ENCODE measurements at places on chromosomes 3 and 15. TPM values are rescaled to one million over a fixed set of nuclear protein-coding genes. Genes with fewer than 3 reads are reported as not detected.

- H3K4me3 ChIP-seq: no peak overlapping the region
- H3K27ac ChIP-seq: no peak overlapping the region
- peaks cover 45% of the 10 kb centered on the region for H3K36me3 ChIP-seq
- no peaks in the 10 kb centered on the region for H3K27me3 ChIP-seq
These were observed 52.3 kb downstream of the GRIP2 start for GRCh38 chr3:14487821-14488220.

- no peak overlapping the region for H3K4me3 ChIP-seq
- H3K27ac ChIP-seq: no peak overlapping the region
- peak; percentile 11 for DNase-seq
- H3K36me3 ChIP-seq: no peaks in the 10 kb centered on the region
These were observed 271.5 kb upstream of the DCBLD2 start for GRCh38 chr3:99172736-99173657.

- no peak overlapping the region for H3K4me3 ChIP-seq
- no peak for DNase-seq
- H3K4me1 ChIP-seq: no peaks in the 10 kb centered on the region
- no peak overlapping the region for H3K27ac ChIP-seq
- H3K36me3 ChIP-seq: no peaks in the 10 kb centered on the region
These were observed 71.2 kb upstream of the ITGA11 start for GRCh38 chr15:68503213-68503612.

- no peak overlapping the region for H3K27ac ChIP-seq
- H3K27me3 ChIP-seq: no peaks in the 10 kb centered on the region
- H3K36me3 ChIP-seq: no peaks in the 10 kb centered on the region
- DNase-seq: no peak
- H3K4me1 ChIP-seq: no peaks in the 10 kb centered on the region
These were observed 47.4 kb downstream of the CHCHD4 start for GRCh38 chr3:14077310-14077709.

- no peaks in the 10 kb centered on the region for H3K36me3 ChIP-seq
- no peaks in the 10 kb centered on the region for H3K27me3 ChIP-seq
- H3K4me1 ChIP-seq: no peaks in the 10 kb centered on the region
- no peak for DNase-seq
- no peak overlapping the region for H3K4me3 ChIP-seq
These were observed 29.8 kb upstream of the CPB1 start for GRCh38 chr3:148797795-148798194.

DNA sequence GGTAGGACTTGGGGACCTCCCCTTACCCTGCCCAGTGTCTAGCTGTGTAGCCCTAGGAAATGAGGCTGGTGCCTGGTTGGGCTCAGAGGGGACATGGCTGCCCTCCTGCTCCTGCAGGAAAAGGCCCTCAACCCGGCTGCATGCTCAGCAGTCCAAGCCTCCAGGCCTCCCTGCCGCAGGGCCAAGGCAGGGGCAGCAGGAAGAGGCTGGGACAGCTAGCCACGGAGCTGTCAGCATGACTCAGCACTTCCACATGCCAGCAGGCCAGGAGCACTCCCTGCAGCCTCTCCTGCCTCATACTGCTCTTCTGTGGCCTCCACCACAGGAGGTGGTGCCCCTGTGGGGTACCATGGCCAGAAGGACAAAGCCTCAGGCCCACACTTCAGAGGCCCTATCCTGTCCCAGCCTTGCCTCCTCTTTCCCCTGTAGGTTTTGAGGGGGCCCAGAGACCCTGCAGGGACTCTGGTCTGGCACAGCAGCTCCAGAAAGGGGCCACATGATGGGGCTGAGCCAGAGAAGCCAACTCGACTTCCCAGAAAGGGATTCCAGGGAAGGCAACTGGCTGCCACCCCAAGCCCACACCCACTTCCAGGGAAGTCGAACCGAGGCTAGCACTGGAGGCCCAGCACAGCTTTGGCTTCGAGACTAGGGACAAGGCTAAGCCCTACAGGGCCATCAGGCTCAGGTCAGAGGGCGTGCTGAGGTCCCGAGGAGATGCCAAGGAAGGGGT, 19.5 kb downstream of the TKT start:
- no peak overlapping the region for H3K27ac ChIP-seq

DNA sequence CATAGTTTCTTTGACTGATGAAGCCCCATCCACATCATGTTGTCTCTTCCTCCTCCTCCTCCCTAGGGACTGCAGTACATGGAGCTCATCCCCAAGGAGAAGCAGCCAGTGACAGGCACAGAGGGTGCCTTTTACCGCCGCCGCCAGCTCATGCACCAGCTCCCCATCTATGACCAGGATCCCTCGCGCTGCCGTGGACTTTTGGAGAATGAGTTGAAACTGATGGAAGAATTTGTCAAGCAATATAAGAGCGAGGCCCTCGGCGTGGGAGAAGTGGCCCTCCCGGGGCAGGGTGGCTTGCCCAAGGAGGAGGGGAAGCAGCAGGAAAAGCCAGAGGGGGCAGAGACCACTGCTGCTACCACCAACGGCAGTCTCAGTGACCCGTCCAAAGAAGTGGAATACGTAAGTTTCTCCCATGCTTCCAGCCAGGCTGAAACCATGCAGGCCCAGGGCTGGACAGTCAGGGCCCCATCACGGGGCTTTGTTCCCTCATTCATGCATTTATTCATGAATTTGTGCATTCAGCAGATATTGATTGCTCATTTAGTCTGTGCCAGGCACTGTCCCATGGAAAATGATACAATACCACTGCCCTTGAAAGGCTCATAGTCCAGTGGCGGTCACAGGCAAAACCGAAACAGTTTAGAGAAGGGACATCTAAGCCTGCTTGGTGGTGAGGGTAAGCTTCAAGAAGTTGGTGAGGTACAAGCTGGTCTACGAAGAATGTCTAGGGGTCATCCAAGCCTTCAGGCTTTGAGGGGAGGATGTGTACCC, 47.1 kb downstream of the LMCD1 start:
- H3K4me1 ChIP-seq: no peaks in the 10 kb centered on the region
- no peak overlapping the region for H3K4me3 ChIP-seq
- no peaks in the 10 kb centered on the region for H3K27me3 ChIP-seq
- H3K36me3 ChIP-seq: no peaks in the 10 kb centered on the region
- no peak for DNase-seq
- H3K27ac ChIP-seq: no peak overlapping the region

DNA sequence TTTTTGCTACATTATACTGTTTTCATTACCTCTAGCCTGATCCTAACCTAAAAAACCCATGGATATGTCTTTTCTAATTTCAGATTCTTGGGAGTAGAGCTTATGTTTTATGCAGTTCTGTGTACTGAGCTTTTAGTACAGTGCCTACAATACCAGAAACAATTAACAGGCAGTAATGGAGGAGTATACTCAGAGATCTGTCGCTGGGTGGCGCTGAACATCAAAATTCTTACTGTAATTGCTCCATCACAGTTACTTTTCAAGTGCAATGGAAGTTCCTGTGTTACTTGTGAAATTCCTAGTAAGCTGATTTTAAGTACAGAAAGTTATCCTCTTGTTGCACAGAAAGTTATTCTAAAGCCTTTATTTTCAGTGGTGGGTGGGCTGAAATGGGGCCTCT, 66.9 kb downstream of the RNF13 start:
- no peaks in the 10 kb centered on the region for H3K27me3 ChIP-seq
- H3K4me1 ChIP-seq: peaks cover 6% of the 10 kb centered on the region
- DNase-seq: peak; percentile 23
- H3K27ac ChIP-seq: no peak overlapping the region
- peaks cover 2% of the 10 kb centered on the region for H3K36me3 ChIP-seq

DNA sequence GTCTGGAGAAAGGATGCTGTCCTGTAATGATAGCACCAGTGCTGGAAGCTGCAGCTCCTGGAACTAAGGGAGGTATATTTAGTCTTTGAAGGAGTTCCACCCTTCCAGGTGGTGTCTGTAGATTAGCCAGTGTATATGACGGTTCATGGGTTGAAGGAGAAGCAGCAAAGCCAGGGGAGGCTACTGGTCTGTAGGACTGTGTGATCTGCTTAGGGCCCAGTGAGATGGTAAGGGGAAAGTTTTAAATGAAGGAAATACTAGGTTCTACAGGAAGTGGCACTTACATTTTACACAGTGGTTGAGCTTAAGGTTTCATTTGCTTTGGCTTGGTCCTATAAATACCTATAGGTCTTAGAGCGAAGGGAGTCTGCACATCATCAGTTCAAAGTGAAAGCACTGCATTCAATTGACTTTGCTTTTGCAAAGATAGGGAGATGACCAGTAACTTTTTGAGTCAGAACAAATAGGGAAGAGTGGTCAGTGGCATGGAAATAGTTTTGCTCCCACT, 5.6 kb downstream of the SLC25A38 start:
- H3K36me3 ChIP-seq: peaks cover 37% of the 10 kb centered on the region
- H3K4me3 ChIP-seq: peak overlapping the region; percentile 25
- peaks cover 68% of the 10 kb centered on the region for H3K4me1 ChIP-seq
- no peaks in the 10 kb centered on the region for H3K27me3 ChIP-seq
- DNase-seq: peak; percentile 56
- H3K27ac ChIP-seq: peak overlapping the region; percentile 62

DNA sequence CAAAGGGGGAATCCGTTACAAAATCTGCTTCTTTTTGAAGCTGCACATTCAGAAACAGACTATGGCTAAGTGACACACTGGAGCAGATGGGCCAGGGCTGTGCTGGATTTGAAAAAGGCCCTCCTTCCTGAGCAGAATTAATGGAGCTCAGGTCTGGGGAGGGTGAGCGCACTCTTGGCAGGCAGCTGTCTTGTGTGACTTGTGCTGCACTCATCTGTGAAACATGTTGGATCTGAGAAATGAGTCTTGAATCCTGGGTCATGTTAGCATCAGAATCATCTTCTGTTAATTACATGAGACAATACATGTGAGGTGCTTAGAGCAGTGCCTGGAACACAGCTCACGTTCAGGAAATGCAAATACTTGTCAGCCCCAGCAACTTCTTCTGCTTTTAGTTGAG, 219.6 kb downstream of the THSD4 start:
- DNase-seq: no peak
- H3K36me3 ChIP-seq: no peaks in the 10 kb centered on the region
- H3K4me1 ChIP-seq: no peaks in the 10 kb centered on the region
- no peak overlapping the region for H3K4me3 ChIP-seq

Gene HGD
- 0.91 TPM for total RNA-seq

Gene PCOLCE2
- total RNA-seq: not detected

Gene COL7A1
- total RNA-seq: 3.3 TPM

- H3K27ac ChIP-seq: no peak overlapping the region
- no peaks in the 10 kb centered on the region for H3K27me3 ChIP-seq
- H3K4me3 ChIP-seq: no peak overlapping the region
- no peak for DNase-seq
- peaks cover 23% of the 10 kb centered on the region for H3K36me3 ChIP-seq
- no peaks in the 10 kb centered on the region for H3K4me1 ChIP-seq
These were observed 98.8 kb downstream of the EEFSEC start for GRCh38 chr3:128252083-128252482.

DNA sequence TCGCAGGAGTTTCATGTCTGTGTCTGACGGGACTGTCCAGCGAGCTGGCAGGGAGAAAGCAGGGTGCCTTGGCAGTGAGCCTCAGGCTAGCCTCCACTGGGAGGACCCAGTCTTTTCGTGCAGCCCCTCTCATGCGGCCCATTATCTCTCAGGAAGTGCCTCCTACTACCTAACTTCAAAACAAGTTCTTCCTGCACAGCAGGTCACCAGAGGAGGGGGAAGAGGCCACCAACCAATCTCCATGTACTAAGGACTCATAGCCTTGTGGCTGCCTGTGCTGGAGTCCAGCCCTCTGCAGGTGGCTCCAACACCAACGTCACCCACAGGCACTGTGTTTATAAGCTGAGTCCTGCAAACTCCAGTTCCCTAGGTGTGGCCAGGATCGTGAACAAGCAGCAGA, 4.8 kb downstream of the VIPR1 start:
- peaks cover 4% of the 10 kb centered on the region for H3K27me3 ChIP-seq
- H3K36me3 ChIP-seq: no peaks in the 10 kb centered on the region
- H3K4me3 ChIP-seq: no peak overlapping the region
- no peak for DNase-seq

DNA sequence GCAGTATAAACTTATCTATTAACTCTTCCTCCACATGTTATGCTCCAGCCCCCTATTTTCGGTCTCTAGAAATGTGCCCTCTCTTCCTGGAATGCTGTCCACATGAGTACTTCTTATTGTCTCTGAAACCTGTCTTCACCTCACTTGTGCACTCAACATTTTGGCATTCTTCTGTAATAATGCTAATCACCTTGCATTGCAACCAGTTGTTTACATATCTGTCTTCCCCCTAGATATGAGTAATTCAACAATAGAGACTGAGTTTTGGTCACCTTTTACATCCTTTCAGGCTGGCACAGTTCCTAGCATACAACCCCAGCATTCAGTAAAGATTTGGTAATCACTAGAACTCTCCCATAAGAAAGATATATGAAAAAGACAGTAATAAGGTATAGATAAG, 17.2 kb downstream of the CCDC80 start:
- H3K36me3 ChIP-seq: no peaks in the 10 kb centered on the region
- no peaks in the 10 kb centered on the region for H3K27me3 ChIP-seq
- DNase-seq: no peak
- H3K4me1 ChIP-seq: no peaks in the 10 kb centered on the region

Gene TNNC1
- not detected for total RNA-seq

DNA sequence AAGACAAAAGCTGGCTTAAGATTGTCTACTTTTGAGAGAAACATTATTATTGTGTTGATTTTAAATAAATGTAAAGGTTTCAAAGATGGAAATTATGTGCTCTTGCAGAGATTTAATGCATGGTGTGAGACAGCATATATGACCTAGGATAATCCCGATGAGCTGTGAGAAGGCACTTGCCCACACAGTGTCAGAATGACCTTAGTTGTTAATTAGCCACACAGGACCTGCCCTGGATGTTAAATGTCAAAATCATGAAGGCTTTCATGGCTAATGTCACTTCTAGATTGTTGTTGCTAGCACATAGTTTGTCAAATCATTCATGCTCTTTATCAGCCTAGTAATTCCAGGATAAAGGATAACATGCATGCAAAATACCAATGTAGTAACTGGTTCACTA, 135.3 kb upstream of the GAP43 start:
- no peaks in the 10 kb centered on the region for H3K4me1 ChIP-seq
- no peak for DNase-seq
- no peaks in the 10 kb centered on the region for H3K27me3 ChIP-seq
- no peaks in the 10 kb centered on the region for H3K36me3 ChIP-seq

- DNase-seq: no peak
- H3K4me3 ChIP-seq: no peak overlapping the region
- H3K27me3 ChIP-seq: no peaks in the 10 kb centered on the region
- no peak overlapping the region for H3K27ac ChIP-seq
- no peaks in the 10 kb centered on the region for H3K36me3 ChIP-seq
These were observed 106.9 kb downstream of the P2RY1 start for GRCh38 chr3:152941859-152942258.

GRCh38 chr3:172787746-172788145, 37.2 kb downstream of the ECT2 start:
- no peaks in the 10 kb centered on the region for H3K36me3 ChIP-seq
- no peaks in the 10 kb centered on the region for H3K27me3 ChIP-seq
- no peak for DNase-seq
- no peaks in the 10 kb centered on the region for H3K4me1 ChIP-seq
- H3K4me3 ChIP-seq: no peak overlapping the region
- no peak overlapping the region for H3K27ac ChIP-seq

Data from B cell (primary cell).